CD8-positive, alpha-beta memory T cell (primary cell): ENCODE measurements at places on chromosomes 7 and 10. TPM values are rescaled to one million over a fixed set of nuclear protein-coding genes. Genes with fewer than 3 reads are reported as not detected.

Gene ZNF425
- 1.7 TPM for polyA plus RNA-seq

Gene CPA5
- 30.5 TPM for polyA plus RNA-seq

Gene CRHR2
- not detected for polyA plus RNA-seq

Gene CPA4
- polyA plus RNA-seq, result not detected

Gene TMEM270
- polyA plus RNA-seq, result not detected

Gene EFCAB10
- not detected for polyA plus RNA-seq

Gene CPVL
- polyA plus RNA-seq, result not detected

Gene C10orf143
- 24.6 TPM for polyA plus RNA-seq

Gene FXYD4
- not detected for polyA plus RNA-seq

Gene ARHGEF35
- polyA plus RNA-seq, result 1.6 TPM

Gene PILRA
- polyA plus RNA-seq, result 0.37 TPM

Gene PRPS1L1
- polyA plus RNA-seq, result not detected

Gene AVPI1
- polyA plus RNA-seq, result 3.1 TPM

Gene YKT6
- 44.9 TPM for polyA plus RNA-seq

Gene OR6B1
- not detected for polyA plus RNA-seq

Gene ATOH7
- polyA plus RNA-seq, result not detected

Gene HSPA14
- 20.0 TPM for polyA plus RNA-seq

Gene MACC1
- 0.08 TPM for polyA plus RNA-seq

Gene SPDYE1
- 0.25 TPM for polyA plus RNA-seq

Gene CPXM2
- not detected for polyA plus RNA-seq

Gene ANKRD22
- polyA plus RNA-seq, result 0.63 TPM

Gene VDAC2
- polyA plus RNA-seq, result 149 TPM

Gene HOXA9
- polyA plus RNA-seq, result not detected

Gene SPDYE2B
- 0.28 TPM for polyA plus RNA-seq

Gene TAS2R41
- polyA plus RNA-seq, result not detected

Gene CALU
- polyA plus RNA-seq, result 28.8 TPM

Gene SYT15
- 0.05 TPM for polyA plus RNA-seq

Gene CTAGE4
- 0.15 TPM for polyA plus RNA-seq

Gene NUDT13
- polyA plus RNA-seq, result 0.85 TPM

Gene DLD
- polyA plus RNA-seq, result 53.4 TPM

Gene ZNF398
- 13.0 TPM for polyA plus RNA-seq

Gene ANKRD61
- not detected for polyA plus RNA-seq

Gene TCAF2
- polyA plus RNA-seq, result 8.3 TPM

Gene FAM107B
- polyA plus RNA-seq, result 316 TPM

Gene SHH
- polyA plus RNA-seq, result not detected

Gene NYAP1
- not detected for polyA plus RNA-seq

Gene SLC13A4
- not detected for polyA plus RNA-seq

Gene ITIH2
- polyA plus RNA-seq, result not detected

Gene PKD1L1
- polyA plus RNA-seq, result 0.02 TPM

Gene MDH2
- 171 TPM for polyA plus RNA-seq

Gene TOMM7
- 409 TPM for polyA plus RNA-seq

Gene TMEM236
- polyA plus RNA-seq, result not detected

Gene SUGCT
- polyA plus RNA-seq, result 1.1 TPM

Gene C10orf71
- polyA plus RNA-seq, result not detected

Gene CD36
- not detected for polyA plus RNA-seq

Gene FAM25G
- polyA plus RNA-seq, result not detected

Gene GRM3
- not detected for polyA plus RNA-seq

Gene AZGP1
- polyA plus RNA-seq, result not detected

Gene LIPM
- not detected for polyA plus RNA-seq

Gene RINT1
- 15.1 TPM for polyA plus RNA-seq

Gene GDF2
- polyA plus RNA-seq, result not detected
